ENCODE measurements at places on chromosomes 5 and 9.

- no peak for DNase-seq
Observed at GRCh38 chr9:93958819-93959682, 3.9 kb upstream of the BARX1 start.

DNA sequence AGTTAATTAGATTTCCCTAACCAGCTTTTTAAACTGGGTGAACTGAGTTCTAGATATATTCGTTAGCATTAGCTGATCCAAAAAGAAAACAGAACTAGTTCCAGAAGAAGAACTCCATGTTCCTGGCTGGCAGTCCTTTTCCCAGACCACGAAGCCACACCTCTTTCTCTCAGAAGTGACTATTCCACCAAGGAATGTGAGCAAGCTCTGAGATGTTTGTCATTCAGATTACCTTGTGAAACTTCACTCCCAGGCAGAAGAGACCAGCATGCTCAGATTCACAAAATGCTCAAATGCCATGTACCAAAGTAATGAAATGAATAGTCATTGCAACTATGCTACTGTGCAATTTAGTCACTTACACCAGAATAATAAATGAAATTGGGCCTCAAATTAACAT lies 4.4 kb upstream of the SSBP2 start:
- DNase-seq = no peak

DNA sequence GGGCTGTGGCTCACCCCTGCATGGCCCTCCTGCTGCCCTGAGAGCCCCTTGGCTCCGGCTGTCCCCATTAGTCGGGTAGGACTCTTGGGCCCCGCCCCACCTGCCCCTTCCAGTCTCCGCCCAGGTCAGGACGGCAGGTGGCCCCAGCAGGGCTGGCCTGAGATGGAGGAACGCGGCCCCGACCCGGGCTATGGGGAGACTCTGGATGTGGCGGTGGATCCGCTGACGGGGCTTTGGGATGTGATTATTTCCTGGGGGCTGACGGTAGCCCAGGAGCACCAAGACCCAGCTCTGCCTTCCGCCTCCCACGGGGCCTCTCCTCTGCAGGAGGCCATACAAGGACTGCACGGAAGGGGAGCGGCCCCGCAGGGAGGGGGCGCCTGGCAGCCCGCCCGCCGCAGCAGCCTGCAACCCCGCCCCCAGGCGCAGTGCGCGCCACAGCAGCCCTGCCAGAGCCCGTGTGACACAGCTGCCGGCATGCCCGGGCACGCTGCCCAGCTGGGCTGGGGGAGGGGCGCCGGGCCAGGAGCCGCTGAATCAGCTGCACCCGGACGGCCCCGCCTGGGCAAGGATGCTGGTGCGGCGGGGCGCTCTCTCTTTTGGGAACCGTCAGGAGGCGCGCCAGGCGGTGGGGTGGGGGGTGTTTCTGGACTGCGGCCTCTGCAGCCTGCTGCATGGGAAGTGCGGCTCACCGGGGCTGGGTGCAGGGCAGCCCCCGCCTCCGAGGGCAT lies 9.2 kb downstream of the TMEM250 start:
- DNase-seq = peak; percentile 89

DNA sequence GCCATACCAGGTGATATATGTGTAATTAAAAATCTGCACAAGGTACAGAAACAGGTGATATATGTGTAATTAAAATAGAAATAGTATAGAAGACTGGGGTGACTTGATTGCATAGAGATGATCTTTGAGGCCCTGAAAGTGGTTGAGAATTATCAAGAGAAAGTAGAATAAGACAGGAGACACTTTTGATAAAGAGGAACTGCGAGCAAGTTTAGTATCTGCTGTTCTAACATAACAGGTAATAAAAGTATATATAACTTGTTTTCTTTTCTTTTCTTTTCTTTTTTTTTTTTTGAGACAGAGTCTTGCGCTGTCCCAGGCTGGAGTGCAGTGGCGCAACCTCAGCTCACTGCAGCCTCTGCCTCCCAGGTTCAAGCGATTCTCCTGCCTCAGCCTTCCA lies 5.4 kb downstream of the SNX2 start:
- DNase-seq = no peak

DNA sequence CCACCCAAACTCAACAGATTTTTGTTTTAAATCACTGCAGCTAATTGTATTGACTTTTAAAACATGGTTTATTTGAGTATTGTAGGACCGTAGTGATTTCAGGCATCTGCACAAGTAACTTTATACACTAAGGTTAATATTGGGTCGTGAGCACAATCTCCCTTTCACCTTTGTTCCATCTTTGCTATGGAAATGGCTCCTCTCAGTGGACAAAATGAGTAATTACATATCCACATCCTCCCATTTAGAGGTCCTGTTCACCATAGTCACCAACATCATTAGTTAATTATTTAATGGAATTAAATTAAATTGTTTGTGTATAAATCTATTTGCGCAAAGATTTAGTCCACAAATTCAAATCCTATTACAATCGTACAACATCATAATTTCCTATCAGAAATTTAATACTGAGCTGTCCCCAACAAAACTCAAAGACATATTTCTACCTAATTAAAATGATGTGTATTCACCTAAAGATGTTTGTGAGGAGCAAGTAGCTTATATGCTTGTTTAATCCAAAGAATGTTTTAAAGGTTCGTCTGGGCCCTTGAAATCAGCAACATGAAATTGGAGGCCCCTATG lies 173.0 kb upstream of the DAPK1 start:
- no peak for DNase-seq

- no peak for DNase-seq
Observed at GRCh38 chr9:28270156-28270555, 696.9 kb upstream of the C9orf72 start.

GRCh38 chr9:18721267-18721994 lies 247.5 kb downstream of the ADAMTSL1 start:
- DNase-seq = no peak

- DNase-seq = no peak
Observed at GRCh38 chr5:180069589-180070247, 1.8 kb downstream of the RNF130 start.

DNA sequence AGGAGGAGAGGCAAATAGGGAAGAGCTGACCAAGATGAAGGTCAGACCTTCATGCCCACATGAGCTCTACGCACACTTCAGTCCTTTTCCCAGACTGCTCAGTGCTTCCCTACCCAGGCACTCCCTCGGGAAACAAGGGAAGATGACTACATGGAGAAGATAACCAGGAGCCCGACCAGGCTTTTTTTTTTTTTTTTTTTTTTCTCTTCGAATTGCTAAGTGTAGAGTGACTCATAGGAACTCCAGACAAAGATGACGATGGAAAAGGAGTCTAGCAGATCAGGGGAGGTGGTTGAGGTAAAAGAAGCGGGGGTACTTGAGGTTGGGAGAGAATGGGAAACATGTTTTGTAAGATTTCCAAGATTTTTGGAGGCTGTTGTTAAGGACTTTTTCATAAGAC lies 526.1 kb downstream of the BNC2 start:
- DNase-seq = no peak

DNA sequence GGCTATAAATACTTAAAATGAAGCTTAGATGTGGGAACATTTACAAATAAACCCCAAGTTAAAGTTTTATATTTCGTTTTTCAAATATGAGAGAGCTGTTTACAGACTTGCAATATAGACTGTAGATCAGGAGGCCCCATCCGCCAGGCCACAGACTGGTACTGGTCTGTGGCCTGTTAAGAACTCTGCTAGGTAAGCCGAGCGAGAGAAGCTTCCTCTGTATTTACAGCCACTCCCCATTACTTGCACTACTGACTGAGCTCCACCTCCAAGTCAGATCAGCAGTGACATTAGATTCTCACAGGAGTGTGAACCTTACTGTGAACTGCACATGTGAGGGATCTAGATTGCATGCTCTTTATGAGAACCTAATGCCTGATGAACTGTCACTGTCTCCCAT lies 561.4 kb upstream of the FAM174A start:
- no peak for DNase-seq

GRCh38 chr9:115036691-115037090 lies 81.3 kb downstream of the TNC start:
- no peak for DNase-seq

- no peak for DNase-seq
Observed at GRCh38 chr9:137772281-137772873, 105.2 kb upstream of the CACNA1B start.

GRCh38 chr5:179974246-179974945 lies 66.7 kb upstream of the TBC1D9B start:
- DNase-seq = no peak

DNA sequence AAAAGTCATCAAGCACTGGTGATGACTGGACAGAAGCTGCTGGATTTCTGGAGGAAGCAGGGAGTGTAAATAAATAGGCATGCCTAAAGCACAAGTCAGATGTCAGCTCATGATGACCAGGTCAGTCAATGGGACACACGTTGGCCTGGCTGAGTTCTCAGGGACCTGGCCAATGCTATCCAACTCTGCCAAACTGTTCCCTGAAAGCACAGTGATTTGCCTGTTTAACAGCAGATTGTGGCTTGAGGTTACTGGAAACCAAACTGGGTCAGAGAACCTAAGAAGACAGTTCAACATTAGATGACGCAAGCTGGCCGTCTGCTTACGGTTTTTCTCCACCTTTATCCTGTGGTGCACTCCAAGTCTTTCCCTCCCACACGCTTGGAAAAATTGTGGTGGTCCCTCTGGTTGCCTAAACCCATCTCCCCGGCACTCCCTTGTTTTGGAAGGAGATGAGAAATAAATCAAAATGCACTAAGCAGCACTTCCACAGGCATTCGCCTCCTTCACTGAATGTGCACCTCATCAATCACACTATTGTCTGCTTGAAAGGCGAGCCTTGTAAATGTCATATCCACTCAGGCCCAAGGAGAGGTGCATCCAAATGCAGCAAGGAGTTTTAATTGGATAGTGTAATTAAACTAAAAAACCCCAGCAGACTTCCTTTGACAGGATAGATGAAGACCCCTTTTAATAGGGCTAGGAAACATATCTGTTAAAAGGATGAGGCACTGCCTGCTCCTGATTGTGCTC lies 199.4 kb downstream of the GAPVD1 start:
- no peak for DNase-seq

- DNase-seq = no peak
Observed at GRCh38 chr5:15587916-15588315, 87.9 kb downstream of the FBXL7 start.

All from stimulated activated CD4-positive, alpha-beta T cell treated with anti-CD3 and anti-CD28 coated beads, Interleukin-12 subunit alpha, Interleukin-12 subunit beta, amount 100 ng/mL, for 24 hours (primary cell).